ENCODE measurements at places on chromosomes 16 and 17. TPM values are rescaled to one million over a fixed set of nuclear protein-coding genes. Genes with fewer than 3 reads are reported as not detected.

The YPEL3 gene
- 13.0 TPM for total RNA-seq

The PRAC1 gene
- total RNA-seq = not detected

The ABAT gene
- 80.0 TPM for total RNA-seq

The RAB11FIP3 gene
- total RNA-seq = 30.2 TPM

The MT1A gene
- total RNA-seq = not detected

The KRTAP1-1 gene
- total RNA-seq = not detected

The CES1 gene
- total RNA-seq = not detected

The GSPT1 gene
- total RNA-seq = 106 TPM

The AHSP gene
- total RNA-seq = not detected

The NDUFB10 gene
- 169 TPM for total RNA-seq

Data from SJCRH30 (cell line).